Kidney tubule cell (primary cell): ENCODE measurements at places on chromosomes 12 and 14.
A peak's percentile ranks its signal among the peaks of the same experiment; 100 is the strongest.

DNA sequence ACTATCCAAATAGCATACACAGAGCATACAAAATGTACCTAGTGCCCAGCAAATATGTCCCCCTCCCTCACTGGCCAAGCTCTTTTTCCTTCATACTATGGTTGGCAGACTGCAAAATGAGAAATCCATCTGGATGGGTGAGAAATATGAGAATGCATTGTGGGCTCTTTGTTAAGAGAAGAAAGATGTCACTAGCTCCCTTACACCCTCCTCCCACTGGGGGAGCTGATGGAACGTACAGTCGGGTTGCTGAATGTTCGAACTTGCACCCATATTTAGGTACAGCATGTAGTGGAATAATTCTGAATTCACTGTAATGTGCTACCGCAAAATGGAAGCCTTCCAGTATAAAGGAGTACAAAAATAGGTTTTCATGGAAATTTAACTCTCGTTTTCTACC, 377.4 kb downstream of the GRIN2B start:
- DNase-seq, result no peak

DNA sequence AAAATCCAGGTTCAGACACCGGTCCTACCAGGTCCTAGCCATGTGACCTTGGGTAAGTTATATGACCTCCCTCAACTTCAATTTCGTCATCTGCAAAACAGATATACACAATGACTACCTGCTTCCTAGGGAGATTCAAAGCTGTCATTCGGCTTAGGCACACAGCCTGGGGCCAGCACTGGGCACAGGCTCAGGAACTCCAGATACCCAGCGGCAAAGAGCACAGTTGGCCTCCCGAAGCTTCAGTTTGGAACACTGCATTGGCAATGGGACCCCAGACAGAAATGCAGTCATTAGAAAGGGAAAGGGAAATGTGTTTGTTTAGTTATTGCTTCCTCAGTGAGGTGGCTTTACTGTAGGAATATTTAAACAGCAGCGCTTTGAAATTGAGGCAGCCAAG, 11.4 kb downstream of the PLEKHG6 start:
- no peak for DNase-seq

GRCh38 chr14:91229005-91229382, 15.5 kb downstream of the GPR68 start:
- no peak for DNase-seq

GRCh38 chr14:66330228-66330627, 155.9 kb upstream of the CCDC196 start:
- DNase-seq, result no peak

GRCh38 chr12:104699489-104700190, 242.9 kb downstream of the CHST11 start:
- DNase-seq, result no peak

DNA sequence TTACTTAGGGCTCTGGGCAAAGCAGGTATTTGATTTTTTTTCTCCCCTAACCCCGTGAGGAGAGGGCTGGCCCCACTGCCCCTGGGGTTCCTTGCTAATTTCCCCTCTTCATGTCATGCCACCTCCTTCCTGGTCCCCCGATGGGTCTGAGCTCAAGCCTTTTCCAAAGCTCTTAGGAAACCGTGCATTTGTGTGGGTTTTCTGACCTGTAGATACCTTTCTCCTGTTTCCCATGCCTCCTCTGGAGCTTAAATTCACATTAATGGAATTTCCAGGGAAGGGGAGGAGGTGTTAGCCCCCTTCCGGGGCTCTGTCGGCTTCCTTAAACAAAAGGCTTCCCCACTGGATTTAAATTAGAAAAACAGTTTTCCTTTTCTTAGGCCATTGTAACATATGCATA, 12.6 kb downstream of the SFSWAP start:
- DNase-seq, result no peak

- DNase-seq, result peak; percentile 66
Measured at GRCh38 chr12:121697093-121697698, 15.4 kb upstream of the TMEM120B start.

DNA sequence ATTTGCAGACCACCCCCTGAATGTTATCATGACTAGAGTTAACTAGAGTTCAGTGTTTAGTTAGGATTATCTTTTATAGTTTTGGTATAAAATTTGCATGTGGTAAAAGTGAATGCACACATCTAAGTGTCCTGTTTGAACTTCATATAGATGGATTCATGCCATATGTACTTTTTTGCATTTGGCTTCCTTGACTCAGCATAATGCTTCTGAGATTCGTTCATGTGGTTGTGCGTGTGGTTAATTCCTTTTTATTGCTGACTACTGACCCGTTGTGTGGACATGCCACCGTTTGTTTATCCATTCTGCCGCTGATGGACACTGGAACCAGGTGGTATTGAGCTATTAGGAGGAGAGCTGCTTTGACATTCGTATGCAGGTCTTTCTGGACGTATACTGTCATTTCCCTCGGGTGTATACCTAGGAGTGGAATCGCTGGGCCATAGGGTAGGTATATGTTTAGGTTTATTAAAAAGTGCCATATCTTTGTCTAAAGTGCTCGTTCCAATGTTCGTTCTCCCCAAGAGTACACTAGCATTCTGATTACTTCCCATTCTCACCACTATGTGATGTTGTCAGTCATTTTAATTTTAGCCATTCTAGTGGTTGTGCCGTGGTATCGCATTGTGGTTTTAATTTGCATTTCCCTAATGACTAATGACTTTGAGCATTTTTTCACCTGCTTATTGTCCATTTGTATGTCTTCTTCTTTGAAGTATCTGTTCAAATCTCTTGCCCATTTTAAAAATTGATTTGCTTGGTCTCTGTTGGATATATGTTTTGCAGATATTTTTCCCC, 37.7 kb downstream of the RIN3 start:
- no peak for DNase-seq

DNA sequence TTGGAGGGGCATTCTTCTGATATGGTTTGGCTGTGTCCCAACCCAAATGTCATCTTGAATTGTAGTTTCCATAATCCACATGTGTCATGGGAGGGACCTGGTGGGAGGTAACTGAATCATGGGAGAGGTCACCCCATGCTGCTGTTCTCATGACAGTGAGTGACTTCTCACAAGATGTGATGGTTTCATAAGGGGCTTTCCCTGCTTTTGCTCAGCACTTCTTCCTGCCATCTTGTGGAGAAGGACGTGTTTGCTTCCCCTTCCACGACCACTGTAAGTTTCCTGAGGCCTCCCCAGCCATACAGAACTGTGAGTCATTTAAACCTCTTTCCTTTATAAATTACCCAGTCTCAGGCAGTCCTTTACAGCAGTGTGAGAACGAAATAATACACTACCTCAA, 382.4 kb downstream of the VRK1 start:
- DNase-seq, result peak; percentile 58

DNA sequence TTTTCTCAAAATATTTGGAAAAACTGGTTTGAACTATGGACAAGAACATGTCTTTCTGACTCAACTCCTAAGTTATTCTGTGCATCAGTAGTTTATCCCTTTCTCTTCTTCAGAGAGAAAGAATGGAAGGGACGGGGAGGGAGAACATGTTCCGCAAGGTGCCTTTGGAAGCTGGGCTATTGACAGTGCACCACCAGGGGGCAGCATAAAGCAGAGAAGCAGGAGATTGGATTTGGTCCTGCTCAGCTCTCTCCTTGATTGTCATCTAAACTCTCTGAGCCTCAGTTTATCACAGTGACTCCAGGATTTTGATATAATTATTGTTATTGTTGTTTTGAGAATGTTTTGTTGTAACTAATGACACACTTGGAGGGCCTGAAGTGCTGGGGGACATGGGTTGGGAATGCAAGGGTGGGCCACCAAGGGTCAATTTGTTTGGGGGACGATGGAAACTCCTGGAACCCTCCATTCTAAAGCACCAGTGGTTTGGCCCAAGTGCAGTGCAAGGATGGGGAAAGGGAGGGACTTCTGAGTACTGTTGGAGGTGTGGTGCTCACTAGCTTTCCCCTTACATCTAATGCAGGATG, 45.3 kb upstream of the ANO6 start:
- DNase-seq, result peak; percentile 70

GRCh38 chr12:53145383-53146260, 34.9 kb upstream of the ZNF740 start:
- DNase-seq, result no peak

GRCh38 chr14:72892103-72892878, 1.6 kb downstream of the DPF3 start:
- peak; percentile 39 for DNase-seq

- no peak for DNase-seq
Measured at GRCh38 chr12:79375050-79375449, 315.7 kb downstream of the PAWR start.

DNA sequence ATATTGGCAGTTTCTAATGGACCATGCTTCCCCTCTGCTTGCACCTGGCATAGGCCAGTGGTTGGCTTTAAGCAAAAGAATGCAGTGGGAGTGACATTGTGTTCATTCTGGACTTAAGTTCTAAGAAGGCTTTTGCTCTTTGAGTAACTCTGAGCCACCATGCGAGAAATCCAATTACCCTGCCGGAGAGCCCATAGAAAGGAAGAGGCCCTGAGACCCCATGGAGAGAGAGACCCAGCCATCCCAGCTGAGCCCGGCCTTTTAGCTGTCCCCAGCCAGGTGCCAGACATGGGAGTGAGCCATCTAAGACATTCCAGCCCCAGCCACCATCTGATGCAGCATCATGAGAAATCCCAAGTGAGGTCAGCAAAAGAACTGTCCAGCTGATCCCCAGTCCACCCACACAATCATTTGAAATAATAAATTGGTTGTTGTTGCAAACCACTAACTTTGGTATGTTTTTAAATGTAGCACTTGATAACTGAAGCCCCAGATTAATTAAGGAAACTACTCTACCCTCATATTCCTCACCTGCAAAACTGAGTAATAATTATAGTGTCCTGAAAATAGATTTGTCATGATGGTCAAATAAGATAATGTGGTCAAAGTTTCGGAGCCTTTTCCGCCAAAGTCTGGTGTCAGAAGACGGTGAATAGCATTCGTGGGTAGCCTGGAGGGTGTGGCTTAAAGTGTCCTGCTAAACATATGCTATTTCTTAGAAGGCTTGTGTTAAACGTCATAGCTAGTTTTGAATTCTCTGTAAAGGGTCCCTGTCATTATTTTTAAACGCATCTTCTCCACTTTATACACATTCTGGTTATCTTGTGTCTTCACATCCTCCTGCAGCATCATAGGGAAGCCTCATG, 166.6 kb upstream of the PELI2 start:
- no peak for DNase-seq

DNA sequence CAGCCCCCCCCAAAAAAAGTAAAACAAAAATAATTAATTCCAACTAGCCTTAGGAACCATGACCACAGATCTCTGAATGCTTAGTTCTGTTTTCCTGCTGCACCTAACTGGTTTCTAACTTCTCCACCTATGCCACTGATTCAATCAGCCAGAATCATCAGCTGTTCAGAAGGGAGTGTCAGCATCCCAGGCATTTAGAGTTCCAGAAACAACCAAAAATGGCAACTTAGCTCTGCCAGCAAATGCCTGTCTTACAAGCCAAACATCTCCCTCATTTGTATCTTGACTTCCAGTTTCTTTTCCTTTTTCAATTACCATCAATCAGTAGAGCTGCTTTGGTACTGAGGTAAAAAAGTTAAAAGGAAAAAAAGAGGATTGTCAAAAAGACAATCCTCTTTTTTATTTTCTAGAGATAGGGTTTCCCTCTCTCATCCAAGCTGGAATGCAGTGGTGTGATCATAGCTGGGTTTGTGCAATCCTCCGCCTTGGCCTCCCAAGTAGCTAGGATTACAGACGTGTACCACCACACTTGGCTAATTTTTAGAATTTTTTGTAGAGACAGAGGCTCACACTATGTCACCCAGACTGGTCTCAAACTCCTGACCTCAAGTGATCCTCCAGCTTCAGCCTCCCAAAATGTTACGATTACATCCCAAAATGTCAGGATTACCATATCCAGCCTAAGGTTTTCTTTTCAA, 45.2 kb upstream of the ISM2 start:
- DNase-seq, result no peak

- peak; percentile 26 for DNase-seq
Measured at GRCh38 chr12:55816881-55817344, 611 bp downstream of the SARNP start.

DNA sequence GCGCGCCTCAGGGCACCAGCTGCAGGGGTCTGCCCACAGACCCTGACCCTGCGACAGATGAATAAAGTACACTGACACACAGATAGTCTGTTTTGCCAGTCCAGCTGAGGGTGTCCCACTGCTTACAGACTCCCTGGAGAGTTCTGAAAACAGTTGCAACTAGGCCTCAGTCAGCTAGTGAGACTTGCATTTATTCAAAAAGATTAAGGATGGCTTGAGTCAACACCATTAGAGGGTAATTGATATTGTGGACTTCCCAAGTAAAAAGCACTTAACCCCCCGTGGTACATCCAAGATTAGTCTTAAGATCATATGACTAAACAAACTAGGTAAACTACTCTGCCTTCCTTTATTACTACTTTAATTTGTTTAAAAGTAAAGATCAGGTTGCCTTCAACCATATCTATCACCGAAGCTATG, 11.1 kb upstream of the PSEN1 start:
- no peak for DNase-seq
